ENCODE measurements at places on chromosomes 4 and X.

DNA sequence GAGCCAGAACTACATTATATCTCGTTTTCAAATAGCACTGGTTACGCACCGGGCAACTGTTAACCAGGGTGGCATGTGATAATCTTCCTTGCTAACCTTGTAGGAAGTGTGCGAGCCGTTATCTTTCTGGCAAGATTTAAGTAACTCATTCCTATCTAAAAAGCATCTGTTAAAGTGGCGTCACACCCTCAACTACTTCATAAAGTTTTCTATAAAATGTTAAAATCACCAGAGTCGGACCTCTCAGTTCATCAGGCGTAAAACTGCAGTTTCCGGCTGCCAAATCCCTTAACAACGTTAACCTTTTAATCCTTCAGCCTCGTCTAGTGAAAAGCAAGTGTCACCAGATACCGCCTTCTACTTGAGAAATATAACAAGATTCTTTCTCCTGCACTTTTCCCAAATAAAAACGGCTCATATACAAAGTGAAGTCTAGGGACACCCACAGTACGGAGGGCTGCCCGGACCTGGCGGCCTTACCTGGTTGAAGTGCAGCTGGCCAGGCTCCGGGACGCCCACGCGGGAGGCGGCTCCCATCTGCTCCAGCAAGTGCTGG is 1.2 kb downstream of the SLC39A8 start:
- peak; percentile 56 for DNase-seq

DNA sequence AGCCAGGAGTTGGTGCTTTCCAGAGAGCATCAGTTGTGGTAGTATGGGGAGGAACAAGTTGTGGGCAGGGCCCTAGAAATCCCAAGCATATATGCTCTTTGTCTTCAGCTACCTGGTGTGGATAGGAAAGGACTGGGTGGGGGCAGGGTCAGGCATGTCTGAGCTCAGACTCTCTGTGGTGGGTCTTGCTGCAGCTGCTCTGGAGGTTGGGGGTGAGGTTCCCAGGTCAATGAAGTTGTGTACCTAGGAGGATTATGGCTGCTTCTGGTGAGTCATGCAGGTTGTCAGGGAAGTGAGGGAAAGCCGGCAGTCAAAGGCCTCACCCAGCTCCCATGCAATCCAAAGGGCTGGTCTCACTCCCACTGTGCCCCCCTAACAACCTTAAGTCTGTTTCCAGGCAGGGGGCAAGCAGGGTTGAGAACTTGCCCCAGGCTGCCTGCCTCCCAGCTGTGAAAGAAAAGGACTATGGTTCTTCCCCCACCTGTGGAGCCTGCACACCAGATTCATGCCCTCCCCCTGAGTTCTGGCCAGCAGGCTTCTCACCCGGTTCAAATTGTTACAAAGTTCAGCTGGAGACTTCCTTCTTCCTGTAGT is 30.4 kb upstream of the QRFPR start:
- no peak for DNase-seq

DNA sequence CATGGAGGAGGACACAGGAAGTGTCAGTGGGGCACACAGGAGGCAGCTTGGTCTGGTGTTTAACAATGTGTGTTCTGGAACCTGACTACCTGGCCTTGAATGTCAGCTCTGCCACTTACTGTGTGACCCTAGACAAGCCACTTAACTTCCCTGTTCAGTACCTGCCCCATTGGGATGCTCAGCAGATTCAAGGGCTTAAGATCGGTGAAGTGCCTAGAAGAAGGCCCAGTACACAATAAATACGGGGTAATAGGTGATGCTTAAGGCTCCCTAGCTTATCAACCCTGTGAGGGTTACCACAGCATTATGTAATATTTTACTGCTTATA is 1.6 kb upstream of the CHIC2 start:
- no peak for DNase-seq

GRCh38 chr4:13918110-13918509 is 290.6 kb upstream of the BOD1L1 start:
- no peak for DNase-seq

DNA sequence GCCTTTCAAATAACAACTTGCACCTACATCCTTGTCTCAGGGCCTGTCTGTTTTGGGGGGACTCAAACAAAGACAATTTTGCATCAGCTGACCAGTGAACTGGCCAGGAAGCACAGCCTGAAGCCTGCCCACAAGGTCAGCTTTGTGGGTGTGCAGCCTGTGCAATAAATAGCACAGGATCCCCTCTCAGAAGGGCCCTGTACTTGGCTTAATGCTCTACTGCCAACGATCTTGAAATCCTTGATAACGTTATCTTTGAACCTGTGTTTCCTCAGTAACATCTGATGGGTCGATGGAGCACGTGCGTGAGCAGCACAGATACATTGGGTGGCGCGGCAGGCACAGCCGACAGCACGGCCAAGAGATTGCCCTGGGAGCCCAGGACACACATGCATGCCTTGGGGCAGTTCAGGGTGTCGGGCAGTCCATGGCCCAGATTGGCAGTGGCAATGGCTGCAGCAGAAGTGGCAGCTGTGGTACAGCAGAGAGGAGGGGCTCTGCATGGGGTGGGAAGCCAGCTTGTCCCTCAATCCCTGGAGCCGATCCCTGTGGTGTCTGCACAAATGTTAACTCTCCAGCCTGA is 58.8 kb upstream of the ATP6AP2 start:
- DNase-seq, result no peak

DNA sequence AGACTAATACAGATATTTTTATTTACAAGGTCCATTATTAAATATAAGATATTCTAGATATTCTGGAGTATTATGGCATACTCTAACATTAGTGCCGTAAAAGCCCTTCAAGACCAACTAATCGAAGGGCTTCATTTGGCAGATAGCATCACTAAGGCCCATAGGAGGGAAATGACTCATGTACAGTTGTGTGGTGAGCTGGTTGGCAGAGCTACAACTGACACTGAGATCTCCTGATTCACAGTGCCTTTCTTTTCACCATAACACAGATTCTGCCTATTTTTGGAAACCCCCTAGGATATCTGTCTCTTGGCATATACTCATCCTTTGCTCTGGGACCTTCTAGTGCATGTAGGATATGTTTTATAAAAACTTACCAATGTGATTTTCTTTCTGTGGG is 201.7 kb upstream of the AFF2 start:
- no peak for DNase-seq

GRCh38 chrX:139784807-139785206 is 76.8 kb upstream of the MCF2 start:
- no peak for DNase-seq

DNA sequence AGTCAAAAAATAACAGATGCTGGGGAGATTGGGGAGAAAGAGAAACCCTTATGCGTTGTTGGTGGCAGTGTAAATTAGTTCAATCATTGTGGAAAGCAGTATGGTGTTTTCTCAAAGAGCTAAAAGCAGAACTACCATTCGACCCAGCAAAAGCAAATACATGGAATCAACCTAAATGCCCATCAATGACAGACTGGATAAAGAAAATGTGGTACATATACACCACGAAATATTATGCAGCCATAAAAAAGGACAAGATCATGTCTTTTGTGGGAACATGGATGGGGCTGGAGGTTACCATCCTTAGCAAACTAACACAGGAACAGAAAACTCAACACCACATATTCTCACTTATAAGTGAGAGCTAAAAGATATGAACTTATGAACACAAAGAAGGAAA is 188.9 kb downstream of the CAMK2D start:
- DNase-seq, result no peak

GRCh38 chrX:135424469-135424868 is 2.7 kb downstream of the SMIM10L2A start:
- DNase-seq, result no peak

GRCh38 chr4:66032571-66032970 is 362.3 kb upstream of the EPHA5 start:
- DNase-seq, result no peak

GRCh38 chr4:138409670-138410069 is 167.5 kb upstream of the SLC7A11 start:
- no peak for DNase-seq

DNA sequence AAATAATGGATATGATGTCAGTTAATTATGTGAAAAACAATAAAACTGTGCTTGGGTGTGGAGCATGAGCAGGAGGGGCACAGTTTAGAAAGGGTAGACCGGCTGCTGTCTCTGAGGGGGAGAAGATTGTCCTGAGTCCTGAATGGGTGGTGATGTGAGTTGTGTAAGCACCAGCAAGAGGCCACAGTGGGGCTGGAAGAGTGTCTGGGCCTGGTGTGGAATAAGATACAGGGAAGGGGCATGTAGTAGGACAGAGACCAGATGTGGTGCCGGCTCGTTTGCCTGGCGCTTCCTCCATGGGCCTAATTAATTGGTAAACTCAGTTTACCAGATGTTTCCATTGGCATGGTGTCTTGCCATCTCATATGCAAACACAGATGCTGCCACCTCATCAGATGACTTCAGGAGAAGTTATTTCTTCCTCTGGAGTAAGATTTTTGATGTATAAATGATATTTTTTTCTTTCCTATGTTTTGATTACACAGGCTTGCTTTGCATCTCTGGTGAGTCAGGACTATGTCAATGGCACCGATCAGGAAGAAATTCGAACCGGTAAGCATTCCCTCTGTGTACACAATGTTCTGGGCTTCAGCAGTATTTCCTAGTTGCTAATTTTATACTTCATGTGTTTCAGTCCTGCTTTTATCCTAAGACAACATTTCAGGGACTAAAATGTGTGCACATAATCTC is 5.1 kb downstream of the MED28 start:
- DNase-seq, result no peak

DNA sequence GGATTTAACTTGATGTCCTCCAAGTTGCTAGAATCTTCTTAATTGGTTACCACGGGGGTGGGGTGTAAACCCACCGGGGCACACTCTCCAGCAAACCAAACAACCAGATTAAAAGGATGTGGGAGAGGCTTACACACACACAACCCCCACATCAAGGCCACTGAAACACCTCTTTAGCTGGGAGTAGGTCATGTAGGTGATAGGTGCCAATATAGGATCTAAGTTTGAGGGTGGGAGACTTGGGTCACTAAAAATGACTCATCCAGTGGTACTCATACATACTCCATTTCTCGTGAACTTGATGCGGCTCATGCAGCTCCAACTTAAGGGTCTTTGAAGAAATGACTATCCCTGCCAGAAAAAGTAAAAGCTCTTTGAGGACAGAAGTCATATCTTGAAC is 20.5 kb upstream of the CD40LG start:
- DNase-seq, result no peak

- no peak for DNase-seq
Observed at GRCh38 chrX:7054219-7055216, 93.0 kb upstream of the STS start.
